ENCODE measurements at places on chromosomes 2 and 18.

DNA sequence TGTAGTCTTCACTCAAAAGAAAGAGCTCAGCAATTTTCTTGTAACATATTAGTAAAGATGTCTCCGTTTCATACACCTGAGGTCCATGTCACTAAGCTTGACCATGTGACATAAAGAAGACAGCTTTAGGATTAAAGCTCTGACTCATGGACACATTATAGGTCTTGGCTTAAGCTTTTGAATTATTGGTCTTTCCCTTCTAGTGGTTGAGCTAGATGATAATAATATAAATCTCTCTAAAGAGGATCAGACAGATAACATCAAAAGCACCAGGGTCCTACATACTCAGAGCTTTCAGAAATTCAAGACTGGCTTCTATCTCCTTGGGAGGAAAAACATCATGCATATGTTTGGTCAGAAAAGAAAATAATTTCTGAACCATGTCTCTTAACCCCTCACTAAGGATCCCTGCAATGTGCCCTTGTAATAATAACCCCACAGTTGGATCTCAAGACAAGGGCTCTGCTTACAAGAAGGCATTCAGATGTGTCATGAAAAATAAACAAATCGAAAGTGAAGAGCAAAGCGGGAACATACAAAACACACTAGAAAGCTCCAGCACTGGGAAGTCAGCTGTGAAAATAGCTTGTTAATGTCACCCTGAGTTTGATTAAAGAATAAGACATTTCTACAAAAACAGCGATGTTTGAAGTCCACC is 174.5 kb downstream of the PID1 start:
- DNase-seq: no peak

- DNase-seq: no peak
These were observed 141.8 kb downstream of the MEIS1 start for GRCh38 chr2:66576561-66577320.

- DNase-seq: no peak
These were observed 5.1 kb downstream of the ECEL1 start for GRCh38 chr2:232482301-232483238.

DNA sequence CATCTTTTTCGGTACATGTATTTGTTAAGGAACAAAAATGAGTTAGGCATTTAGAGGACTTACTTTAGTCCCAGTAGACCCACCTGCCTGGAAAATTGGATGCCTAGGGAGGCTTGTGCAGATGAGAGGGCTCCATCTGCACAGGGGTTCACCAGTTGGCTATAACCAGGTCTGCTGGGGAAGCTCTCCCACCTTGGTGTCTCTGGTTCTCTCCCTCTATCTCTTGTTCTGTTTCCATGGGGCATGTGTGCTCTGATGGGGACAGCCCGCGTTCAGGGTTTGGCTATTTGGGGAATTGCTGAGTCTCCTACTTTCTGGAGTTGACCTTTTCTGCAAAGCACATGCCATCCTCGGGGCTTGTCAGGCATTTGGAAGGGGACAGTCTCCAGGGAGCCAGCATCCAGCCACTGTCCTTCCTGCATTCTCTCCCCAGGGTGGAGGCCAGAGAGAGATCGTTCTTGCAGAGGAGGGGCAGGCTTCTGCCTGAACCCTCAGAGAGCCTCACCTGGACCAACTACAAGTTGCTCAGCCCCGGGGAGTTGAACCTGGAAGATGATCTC is 157.3 kb downstream of the KLHL29 start:
- no peak for DNase-seq

DNA sequence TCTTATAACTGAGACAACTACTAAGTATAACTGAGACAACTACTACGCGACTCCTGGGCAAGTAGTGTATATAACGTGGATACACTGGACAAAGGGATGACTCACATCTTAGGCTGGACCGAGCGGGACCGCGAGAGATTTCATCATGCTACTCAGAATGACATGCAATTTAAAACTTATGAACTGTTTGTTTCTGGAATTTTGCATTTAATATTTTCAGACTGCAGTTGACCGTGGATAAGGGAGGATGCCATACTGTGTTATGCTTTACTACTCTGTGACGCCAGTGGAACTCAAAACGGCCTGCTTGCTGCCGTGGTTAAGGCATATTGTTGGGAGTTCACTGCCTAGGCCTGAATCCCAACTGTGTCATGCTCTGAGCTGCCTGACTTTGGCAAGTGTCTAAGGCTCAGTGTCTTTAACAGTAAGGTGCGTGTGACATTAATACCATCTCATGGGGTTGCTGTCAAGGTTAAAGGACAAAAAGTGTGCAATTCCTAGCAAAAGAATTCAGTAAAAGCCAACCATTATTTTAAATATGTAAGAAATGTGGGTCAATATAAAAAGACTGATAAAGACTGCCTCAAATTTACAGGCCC is 64.6 kb downstream of the BMP10 start:
- DNase-seq: no peak

DNA sequence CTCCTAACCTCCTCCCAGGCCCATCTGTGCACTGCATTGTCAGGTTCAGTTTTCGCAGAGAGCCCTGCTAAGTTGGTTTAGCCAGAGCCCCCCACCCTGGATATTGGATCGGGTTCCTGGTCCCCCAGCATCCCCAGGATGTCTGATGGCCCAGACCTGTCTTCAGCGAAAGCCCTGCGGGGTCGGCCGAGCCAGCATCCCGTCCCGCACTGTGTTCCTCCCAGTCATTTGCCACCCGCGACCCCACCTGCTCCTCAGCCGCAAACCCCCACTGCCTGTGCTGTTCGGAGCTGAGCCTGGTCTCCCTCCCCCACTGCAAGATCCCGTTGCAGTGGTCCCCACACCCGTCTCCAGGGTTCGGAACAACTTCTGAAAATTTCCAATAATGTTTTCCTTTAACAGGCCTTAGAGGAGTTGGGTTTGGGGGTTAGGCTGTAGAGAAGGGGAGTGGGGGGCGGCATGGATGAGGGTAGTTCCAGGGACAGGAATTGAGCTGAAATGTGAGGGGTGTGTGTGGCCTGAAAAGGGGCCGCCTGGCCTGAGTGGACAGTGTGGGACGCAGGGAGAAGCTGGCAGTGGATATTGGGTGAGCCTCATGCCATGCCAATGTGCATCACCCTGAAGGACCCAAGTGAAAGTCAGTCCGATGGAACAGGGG is 1.6 kb upstream of the COPS9 start:
- no peak for DNase-seq

GRCh38 chr2:72511906-72512305 is 313.9 kb downstream of the EXOC6B start:
- no peak for DNase-seq

- DNase-seq: no peak
These were observed 95.4 kb downstream of the C1QL2 start for GRCh38 chr2:119063177-119063576.

DNA sequence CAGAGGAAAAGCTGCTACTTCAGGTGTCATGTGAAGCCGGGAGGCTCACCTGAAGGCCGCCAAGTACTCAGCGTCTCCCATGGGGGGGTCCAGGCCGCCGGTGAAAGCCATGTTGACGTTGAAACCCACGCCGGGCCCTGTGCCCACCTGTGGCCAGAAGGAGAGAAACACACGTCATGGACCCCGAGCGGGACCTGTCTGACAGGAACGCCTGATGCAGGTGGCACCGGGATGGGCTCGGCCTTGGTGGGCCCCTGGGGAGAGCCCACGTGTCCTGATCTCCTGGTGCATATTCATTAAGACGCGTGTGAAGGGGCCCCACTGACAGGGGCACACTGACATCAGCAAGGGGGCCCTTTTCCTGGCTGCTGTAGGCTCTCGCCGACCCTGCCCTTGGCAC is 233.2 kb downstream of the TWIST2 start:
- DNase-seq: no peak

DNA sequence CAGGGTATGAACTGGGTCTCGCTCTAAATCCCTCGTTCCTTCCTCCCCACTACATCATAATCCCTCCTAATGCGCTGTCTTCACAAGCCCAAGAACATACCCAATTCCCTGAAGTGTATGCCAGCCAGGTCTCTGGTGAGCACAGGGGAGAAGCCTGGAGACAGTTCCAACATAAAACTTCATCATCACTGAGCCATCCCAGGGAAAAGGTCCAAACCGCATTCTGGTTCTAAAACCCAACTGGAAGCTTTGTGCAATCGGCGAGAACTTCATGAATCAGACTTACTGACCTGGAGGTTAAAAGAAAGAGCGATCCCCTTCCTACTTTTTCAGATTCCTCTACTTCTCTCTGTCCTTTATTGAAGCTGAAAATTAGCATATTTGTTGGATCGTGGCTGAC is 132.7 kb downstream of the ALPK2 start:
- DNase-seq: no peak

- DNase-seq: no peak
These were observed 201.6 kb downstream of the TRIB2 start for GRCh38 chr2:12918138-12918834.

DNA sequence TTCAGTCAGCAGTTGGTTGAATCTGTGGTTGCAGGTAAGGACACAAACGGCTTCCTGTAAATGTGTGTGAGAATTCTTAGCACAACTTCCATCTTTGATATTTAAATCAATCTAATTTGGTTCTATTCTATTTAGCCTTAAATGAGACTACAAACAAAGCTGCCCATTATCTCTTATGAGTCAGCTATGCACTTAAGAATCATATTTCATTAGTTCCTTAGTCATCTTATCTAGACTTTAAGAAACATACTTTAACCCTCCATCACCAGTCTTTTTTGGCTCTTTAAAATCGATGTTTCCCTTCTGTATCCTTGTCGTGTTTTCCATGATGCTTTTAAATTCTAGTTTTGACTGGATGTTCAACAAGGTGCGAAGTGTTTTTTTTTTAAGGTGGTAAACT is 114.4 kb upstream of the TMEM200C start:
- no peak for DNase-seq

GRCh38 chr2:64637000-64637635 is 16.6 kb downstream of the SERTAD2 start:
- no peak for DNase-seq

GRCh38 chr2:16487686-16488085 is 177.9 kb downstream of the CYRIA start:
- no peak for DNase-seq

DNA sequence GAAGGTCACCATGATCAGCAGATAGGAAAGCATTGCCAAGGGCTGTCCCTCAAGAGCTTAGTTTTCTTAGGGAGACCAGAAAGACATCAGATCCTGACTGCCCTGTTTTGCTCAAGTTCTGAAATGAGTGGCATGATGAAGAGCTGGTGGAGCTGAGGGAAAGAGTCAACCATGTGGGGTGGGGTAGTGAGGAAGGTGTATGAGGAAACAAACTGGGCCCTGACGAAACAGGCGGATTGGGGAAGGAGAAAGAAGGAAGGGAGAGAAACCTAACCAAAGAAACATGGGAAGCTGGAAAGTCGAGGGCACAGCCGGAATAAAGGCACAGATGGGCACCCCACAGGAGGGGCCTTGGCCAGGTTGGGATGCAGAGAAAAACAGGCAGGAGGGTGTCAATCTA is 8.0 kb downstream of the TGOLN2 start:
- DNase-seq: no peak

DNA sequence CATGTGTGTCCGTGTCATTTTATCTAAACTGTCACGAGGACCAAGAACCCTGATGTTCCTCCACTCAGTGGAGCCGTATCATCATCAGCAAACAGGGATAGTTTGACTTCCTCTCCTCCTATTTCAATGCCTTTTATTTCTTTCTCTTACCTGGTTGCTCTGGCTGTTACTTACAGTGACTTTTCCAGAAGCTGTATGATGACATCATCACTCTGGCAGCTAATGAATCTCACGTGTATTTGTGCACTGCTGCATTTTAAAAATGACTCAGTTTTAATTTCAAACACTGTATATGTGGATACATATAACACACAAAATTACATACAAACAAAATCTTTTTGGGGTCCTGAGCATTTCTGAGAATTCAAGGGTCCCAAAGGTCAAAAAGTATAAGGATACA is 481.4 kb downstream of the CDH2 start:
- no peak for DNase-seq

DNA sequence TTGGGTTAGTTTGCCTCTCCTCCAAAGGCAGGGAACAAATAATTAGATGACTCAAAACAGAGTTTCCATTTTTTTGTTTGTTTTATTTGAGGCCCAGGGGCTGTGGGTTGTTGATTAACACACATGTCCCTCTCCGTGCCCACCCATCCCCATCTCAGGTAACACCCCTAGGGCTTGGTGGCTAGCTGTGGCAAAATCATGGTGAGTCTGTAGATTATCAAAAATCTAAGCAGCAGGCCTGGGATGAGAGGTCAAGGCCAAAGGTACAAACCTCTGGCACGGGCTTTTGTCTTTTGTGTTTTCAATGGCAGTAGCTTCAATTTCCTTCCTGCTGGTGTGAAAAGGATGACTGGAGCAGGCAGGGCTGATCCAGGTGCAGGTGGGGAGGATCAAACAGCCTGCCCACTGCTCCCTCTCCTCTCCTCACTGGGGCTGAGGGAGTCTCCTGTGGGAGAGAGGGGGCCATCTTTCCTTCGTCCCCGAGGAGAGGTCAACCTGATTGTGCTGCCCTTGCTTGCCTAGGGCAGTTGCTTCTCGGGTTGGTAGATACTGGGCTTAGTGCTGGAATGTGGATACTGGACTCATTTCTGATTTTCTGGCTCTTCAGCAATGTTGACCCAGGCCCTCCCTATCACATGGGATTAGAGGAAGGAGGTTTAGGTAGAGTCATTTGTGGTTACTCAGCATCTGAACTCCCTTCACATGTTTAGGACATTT is 31.9 kb upstream of the EML4 start:
- no peak for DNase-seq

DNA sequence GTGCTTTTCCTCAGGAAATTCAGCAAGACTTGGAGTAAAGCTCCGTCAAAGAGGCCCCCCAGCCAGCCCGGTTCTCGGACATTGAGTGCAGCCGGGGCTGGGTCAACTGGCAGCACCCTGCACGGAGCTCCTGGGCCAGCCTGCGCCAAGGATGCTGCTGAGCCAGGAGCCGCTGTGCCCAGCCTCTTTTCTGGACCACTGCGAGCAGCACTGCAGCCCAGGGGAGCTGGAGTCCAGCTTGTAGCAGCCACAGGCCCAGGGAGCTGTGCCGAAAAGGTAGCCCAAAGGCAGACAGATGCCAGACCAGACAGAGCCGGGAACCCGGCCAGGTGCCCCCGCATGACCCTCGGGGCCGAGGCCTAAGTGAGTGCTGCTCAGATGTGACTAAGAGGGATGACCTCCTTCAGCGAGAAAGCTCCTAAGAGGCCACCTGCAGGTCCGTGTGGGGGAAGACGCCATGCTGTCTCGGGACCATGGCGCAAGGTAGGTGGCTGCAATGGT is 7.3 kb downstream of the CLHC1 start:
- DNase-seq: no peak

DNA sequence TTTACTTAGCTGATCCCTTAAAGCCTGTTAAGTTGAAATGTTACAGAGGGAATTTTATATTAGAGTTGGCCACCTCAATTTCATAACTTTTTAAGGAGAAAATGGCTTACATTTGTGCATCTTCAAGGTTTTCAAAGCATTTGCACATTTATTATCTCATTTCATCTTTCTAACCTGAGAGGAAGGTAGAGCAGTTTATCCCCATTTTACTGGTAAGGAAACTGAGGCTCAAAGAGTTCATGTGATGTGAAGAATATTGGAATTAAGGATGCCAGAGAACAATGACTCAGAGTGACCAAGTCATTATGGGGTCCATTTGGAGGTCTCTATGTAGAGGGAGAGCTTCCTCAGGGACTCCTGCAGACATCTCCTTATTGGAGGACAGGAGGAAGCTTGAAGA is 35.0 kb downstream of the PRKRA start:
- no peak for DNase-seq
